ENCODE measurements at places on chromosomes 16 and 17.

GRCh38 chr17:73396431-73397277 lies 84.9 kb upstream of the CDC42EP4 start:
- DNase-seq = no peak

DNA sequence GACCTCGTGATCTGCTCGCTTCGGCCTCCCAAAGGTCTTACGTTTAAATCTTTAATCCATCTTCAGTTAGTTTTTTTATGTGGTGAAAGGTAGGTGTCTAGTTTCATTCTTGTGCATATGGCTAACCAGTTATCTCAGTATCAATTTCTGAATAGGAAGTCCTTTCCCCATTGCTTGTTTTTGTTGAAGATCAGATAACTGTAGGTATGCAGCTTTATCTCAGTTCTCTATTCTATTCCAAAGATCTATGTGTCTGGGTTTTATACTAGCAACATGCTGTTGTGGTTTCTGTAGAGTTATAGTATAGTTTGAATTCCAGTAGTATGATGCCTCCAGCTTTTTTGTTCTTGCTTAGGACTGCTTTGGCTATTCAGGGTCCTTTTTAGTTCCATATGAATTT lies 65.2 kb downstream of the TNFRSF13B start:
- no peak for DNase-seq

- no peak for DNase-seq
Observed at GRCh38 chr17:77098884-77099545, 41.8 kb upstream of the SEC14L1 start.

- no peak for DNase-seq
Observed at GRCh38 chr17:61294777-61295176, 104.9 kb upstream of the TBX2 start.

DNA sequence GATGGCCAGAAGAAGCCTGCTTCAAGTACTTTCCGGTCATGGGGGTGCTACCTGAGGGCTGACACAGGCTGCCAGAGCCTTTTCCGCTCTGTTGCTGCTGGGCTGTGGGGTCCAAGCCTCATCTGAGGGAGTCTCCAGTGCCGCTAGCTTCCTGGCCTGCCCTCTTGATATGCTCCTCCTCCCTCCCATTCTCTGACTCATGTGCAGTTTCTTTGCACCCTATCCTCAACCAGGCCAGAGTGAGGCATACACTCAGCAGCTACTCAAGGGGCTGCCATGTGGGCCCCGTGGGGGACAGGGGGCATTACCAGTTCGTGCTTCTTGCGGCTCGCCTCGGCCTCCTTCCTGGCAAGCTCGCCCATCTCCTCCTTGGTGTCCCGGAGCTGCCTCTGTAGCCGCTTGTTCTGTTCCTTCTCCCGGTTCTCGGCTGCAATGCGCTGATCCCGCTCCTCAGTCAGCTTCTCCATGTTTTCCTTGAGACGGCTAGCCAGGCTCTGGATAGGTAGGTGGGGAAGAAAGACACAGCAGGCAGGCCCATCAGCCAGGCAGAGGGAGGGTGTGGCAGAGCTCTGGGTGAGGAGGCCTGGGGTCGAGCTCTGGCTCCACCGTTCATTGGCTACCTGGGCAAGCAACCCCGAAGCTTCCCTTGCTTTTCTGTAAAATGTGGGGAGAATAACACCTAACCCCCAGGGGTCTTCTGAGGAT lies 43.8 kb downstream of the PIPOX start:
- DNase-seq = no peak

GRCh38 chr16:48099455-48099854 lies 56.3 kb downstream of the ABCC12 start:
- peak; percentile 31 for DNase-seq

DNA sequence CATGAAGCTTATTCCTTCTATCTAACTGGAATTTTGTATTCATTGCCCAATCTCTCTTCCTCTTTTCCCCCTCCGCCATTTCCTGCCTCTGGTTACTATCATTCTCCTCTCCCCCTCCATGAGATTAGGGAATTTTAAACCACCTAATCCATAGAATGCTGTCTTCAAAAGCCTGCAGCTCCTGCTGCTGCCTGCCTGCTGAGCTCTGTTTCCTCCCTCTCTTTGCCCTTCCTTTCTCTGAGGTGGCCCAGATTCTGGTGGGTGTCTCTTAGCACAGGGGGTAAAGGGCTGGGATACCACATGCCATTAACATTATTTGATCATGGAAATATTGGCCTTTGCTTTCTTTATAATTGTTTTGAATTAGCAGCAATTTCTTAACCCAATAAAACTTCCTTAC lies 241.6 kb downstream of the CNTNAP4 start:
- DNase-seq = no peak

- peak; percentile 29 for DNase-seq
Observed at GRCh38 chr16:27314161-27314723, 468 bp downstream of the IL4R start.
